ENCODE measurements at places on chromosomes 7 and 10.

GRCh38 chr7:153034791-153035190, 275.2 kb downstream of the ACTR3B start:
- DNase-seq: no peak

DNA sequence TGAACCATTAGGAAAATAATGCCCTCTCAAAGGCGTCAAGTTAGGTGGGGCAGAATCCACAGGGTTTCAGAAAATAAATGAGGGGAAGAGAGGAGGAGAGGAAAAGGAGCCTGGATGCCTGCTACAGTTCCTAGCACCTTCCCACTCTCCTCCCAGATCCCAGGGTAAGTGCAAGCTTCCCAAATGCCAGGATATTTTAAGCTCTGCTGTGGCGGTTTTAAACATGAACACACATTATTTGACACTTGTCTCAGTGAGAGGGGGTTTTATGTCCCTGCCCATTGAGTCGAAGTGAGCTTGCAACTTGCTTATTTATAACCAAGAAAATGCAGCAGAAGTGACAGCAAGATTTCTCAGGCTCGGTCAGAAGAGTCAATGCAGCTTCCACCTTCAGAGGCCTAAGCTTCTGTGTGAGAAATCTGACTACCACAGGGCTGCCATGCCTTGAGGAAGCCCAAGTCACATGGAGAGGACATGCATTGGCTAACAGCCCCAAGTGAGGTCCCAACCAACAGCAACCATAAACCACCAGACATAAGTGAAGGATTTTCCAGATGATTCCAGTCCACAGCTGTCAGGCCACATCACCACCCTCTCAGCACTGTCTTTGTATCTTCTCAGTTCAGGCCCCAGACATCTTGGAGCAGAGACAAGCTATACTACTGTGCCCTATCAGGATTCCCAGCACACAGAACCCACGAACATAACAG, 17.9 kb upstream of the BMPER start:
- no peak for DNase-seq

DNA sequence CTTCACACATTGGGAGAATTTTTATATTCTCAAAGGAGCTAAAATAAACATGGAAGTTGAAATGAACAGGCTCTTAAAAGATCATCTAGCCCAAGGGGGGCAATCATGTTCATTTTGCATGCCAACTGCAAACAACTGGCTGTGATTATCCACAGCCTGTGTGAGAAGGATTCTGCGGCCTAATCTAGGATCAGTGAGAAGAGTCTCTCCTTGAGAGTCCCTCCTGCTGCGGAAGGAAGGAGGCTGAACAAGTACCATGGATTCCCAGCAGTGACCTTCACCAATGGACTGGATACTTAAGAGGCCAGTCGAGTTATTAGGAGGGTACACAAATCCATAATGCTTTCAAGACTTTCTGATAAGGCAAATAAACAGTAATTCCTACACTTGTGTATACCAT, 76.7 kb downstream of the IGF2BP3 start:
- no peak for DNase-seq

DNA sequence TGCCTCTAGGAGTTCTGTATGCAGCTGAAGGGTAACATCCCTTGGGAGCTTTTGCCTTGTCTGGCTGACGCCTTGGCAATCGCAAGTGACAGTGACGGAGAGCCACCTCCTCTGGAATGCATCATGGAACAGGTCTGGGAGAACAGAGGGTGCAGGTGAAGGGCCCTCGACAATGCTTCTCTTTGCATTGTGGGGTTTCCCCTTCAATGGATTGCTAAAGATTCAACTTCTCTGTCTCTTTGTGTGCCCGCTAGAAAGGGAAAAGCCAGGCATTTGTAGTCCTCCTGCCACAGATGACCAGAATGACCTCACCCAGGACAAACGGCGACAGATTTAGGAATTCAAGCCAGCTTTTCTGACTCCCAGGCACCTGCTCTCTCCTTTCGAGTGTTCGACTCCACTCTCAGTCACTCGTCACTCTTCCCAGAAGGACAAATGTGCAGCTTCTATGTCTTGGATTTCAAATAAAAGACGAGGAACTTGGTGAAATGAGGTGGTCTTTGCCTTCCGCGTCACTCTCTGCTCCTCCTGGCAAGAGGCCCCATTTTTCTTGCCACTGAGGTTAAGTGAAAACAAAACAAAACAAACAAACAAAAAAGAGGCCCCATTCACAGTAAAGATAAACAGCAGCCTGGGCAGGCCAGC, 26.1 kb downstream of the IL2RA start:
- no peak for DNase-seq

DNA sequence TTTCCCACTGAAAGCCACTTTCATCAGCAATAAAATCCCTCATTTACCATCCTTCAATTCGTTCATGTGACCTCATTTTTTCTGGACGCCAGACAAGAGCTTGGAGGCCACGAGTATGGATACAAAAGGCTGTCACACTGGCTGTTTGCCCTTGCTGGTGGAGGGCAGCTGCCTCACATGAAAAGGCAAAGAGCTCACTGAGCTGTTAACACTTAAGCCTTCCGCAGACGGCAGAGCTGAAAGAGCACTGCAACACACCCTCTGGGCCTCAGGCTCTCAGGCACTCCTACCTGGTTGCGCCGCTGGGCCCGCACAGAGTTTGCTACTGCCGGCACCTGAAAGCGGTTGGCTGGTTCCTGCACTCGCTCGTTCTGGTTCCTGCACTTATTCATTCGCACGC, 193.5 kb downstream of the CFTR start:
- DNase-seq: no peak
